Kidney capillary endothelial cell (primary cell): ENCODE measurements at places on chromosomes 12 and 14.

- no peak for DNase-seq
These were observed 46.1 kb downstream of the RASSF3 start for GRCh38 chr12:64656429-64656828.

GRCh38 chr12:112961074-112961473 is 17.2 kb upstream of the OAS2 start:
- no peak for DNase-seq

DNA sequence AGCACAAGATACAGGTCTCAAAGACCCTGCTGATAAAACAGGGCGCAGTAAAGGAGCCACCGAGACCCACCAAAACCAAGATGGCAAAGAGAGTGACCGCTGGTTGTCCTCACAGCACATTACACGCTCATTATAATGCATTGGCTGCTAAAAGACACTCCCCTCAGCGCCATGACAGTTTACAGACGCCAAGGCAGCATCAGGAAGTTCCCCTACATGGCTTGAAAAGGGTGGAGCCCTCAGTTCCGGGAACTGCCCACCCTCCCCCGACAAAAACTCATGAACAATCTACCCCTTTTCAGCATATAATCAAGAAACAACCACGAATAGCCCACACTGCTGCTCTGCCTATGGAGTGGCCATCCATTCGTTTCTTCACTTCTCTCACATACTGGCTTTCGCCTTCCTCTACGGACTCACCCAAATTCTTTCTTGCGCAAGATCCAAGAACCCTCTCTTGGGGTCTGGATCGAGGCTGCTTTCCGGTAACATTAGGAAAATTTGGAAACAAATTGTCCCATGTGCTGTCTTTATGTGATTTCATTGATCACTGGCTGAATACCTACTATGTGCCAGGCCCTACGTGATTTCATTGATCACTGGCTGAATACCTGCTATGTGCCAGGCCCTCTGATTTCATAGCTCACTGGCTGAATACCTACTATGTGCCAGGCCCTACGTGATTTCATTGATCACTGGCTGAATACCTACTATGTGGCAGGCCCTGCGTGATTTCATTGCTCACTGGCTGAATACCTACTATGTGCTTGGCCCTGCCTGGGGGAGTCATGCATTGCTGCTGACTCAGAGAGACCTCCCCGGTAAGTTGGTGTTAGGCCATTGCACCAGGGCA is 126.4 kb downstream of the PIWIL1 start:
- DNase-seq: no peak

DNA sequence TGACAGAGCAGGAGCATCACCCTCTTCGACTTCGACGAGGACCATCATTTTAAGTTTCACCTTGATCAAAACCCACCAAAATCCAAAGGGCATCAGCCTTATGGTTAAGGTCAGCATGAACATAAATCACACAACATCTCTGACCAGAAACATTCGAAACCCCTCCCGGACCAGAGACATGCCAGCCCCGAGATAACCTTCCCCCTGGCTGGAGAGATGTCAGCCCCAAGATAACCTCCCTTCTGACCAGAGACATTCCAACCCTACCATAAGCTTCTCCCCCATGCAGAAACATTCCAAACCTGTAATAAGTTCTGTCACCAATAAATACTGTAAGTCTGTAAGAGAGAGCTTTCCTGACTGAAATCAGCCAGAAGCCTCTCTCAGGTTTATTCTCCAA is 6.3 kb downstream of the PCNX4 start:
- no peak for DNase-seq

DNA sequence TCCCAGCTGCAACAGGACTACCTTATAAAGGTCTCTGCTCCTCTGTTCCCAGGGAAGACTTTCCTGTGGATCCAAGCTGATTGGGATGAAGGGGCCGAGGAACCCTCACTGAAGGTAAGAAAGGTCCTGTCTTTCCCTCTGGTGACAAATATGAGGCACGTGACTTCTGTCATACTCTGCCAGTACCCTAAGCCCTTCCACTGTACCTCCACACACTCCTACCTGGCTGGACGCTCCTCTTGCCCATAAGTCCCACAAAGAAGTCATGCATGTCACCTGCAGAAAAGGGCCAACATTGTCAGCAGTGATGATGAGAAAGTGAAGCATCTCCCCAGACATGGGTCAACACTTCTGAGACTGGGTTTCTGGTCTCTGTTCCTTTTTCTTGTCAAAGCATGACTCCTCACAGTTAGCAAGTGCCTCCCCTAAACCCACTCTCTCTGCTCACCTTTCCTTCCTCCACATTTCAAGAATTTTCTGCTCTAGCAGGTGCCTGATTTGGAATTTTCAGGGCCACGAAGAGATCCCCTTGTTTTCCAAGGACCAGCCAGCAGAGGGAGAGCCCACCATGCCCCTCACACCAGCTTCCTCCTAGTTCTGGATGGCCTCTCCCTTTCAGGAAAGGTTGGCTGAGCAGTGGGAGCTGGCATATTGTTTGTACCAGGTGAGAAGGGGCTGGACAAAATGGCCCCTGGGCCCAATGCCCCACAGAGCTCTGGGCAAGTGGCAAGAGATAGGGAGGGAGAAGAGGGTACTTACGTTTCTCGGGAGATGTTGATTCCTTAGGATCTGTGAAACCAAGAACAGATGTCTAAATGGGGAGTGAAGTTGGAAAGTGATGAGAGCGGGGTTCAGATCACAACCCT is 3.5 kb downstream of the TAC3 start:
- no peak for DNase-seq

GRCh38 chr12:27711317-27711682 is 668 bp downstream of the MRPS35 start:
- no peak for DNase-seq

GRCh38 chr12:62581288-62582064 is 114.8 kb downstream of the MON2 start:
- DNase-seq: peak; percentile 62

GRCh38 chr12:618605-619004 is 44.6 kb downstream of the NINJ2 start:
- DNase-seq: no peak

- no peak for DNase-seq
These were observed 78.8 kb downstream of the CRACR2A start for GRCh38 chr12:3673981-3674708.

DNA sequence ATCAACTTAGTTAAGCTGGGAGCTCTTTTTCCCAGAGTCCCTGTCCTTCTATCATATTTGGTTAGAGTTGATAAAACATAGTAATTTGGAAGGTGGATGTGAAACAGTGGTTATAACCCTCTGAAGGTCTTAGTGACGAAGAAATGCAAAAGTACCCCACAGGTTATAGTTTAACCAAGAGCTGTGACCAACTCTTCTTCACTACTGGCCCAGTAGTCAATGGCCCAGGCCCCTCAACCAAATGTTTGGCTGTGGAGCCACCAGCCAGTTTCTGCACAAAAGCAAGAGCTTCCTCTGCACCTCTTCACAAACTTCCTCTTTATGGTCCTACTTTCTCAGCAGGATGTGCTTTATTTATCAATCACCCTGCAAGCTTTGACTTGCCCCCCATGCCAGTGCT is 132.6 kb downstream of the BMP4 start:
- no peak for DNase-seq

DNA sequence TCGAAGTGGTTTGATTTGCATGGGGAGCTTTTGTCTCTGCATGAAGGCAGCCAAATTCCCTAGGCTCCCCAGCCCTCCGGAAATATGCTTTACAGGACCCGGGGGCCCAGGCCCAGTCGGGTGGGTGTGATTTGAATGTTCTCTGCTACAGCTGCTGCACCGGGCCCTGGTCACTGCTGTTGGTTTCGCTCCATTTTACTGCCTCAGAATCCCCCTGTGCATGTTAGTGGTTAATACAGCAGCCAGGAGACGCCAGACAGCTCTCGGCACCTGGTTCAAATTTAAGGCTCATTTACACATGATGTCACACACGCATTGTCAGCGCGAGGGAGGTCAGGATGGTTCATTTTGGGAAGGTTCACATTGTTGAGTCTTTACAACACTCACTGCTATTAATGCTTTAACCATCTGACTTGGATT is 99.6 kb downstream of the SLC38A6 start:
- DNase-seq: no peak

DNA sequence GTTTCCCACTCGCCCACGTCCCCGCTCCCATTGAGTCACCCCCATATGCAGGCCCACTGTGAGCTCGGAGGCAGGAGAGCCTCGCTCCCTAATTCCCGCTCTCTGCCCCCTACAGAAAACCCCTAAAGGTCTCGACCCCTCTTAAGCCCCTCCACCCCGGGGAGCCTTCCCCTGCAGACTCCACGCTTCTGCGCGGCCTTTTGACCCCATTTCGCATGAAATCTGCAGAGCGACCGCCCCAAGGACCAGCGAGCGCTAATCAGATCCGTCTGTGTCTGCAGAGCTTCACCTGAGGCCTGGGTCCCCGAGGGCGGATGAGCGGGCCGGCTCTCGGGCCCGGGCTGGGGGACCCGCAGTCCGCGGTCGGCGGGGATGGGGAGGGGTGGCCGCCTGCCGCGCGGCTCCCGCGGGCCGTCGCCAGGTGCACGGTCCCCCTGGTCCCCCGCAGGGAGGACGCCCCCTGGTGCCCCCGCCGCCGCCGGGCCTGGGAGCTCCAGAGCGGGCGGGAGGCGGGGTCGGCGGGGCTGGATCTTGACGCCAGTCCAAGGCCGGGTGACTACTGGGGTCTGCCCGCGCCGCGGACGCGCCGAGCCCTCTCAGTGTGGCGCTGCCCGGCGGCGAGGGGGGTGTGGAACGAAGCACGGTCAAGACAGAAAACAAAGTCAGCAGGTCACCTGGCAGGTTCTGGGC is 10.1 kb downstream of the BMP4 start:
- no peak for DNase-seq

DNA sequence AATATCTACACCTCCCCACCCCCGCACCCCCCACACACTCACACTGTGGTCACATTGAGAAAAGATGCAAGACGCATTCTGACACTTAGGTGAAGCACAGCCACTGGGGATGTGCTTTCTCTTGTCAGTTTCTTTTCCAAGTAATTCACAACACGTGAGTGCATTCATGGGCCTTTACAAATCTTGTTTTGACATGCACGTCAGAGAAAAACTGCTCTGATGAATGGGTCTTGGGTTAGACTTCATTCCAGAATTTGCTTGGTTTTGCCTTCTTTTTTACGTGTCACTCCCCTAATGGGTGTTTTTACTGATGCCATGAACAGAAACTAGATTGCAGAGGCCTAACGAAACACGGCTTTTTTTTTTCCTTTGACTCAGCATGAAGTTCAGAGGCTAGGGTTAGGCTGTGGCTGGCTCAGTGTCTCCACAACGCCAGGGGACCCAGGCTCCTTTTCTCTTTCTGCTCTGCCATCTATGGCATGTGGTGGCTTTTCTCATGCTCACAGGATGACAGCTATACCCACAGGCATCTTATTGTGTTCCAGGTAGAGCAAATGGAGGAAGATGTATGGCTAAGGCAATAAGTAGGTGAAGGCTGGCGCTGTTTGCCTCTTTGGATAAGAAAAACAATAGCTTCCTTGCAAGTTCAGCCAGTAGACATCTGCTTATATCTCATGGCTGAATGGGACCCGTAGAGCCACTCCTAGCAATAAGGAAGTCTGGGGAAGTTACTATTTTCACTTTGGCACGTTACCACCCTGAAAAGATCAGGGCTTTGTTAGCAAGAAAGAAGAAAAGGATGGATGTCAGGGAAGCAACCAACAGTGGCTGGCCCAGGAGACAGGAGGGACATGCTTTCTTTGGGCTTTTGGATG is 253.3 kb downstream of the SLC15A4 start:
- DNase-seq: no peak

DNA sequence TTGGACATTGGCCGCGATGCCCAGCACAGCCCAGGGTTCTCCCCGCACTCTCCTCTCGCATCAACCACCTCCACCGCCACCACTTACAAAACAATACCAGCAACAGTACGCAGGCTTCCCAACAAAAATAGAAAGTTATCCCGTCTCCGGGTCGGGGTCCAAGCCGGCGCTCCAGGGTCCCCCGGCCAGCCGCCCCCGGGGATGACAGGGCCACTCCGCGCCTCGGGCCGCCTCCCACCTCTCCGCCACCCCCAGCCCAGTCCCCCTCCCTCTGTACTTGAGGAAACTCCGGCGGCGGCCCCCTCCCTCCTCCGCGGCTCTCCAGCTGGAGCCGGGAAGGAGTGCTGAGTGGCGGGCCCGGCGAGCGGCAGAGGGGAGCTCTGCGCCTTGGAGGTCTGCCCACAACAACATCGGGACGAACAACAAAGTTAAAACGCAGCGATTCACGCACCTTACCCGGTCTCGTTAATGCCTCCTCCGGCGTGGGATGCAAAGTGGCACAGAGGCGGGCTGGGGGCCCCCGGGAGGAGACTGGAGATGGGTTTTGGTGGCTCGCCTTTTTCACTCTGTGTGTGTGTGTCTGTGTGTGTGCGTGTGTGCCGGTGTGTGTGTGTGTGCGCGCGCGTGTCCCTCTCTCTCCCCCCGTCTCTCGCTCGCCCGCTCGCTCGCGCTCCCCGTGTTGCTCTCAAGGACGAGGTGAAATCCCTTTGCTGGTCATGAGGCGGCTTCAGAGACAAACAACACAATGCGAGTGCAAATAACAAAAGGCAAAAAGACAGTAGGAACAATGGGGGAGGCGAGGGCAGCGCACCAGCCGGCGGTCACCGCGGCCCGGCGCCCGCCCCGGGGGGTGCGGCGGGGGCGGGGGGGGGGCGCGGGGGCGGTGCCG is 386.8 kb downstream of the BCAT1 start:
- peak; percentile 34 for DNase-seq

DNA sequence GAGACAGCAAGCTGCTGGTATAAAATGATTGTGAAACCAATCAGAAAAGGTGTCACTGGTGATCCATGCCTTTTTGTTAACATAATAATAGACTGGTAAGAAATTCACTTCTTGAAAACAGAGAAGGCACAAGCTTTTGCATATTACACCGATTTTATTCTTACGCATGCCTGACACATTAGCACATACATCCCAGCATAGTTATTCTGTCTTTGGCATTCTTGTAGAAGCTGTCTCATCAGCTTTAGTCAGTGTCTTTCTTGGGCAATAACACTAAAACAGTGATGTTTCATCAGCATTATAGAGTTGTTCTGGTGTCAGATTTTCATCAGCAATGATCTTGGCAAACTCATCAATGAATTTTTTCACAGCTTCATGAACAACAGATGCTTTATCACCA is 283.4 kb upstream of the TMTC1 start:
- no peak for DNase-seq

GRCh38 chr14:76774821-76775694 is 13.8 kb downstream of the VASH1 start:
- no peak for DNase-seq

GRCh38 chr14:92552066-92552465 is 38.5 kb downstream of the RIN3 start:
- no peak for DNase-seq

DNA sequence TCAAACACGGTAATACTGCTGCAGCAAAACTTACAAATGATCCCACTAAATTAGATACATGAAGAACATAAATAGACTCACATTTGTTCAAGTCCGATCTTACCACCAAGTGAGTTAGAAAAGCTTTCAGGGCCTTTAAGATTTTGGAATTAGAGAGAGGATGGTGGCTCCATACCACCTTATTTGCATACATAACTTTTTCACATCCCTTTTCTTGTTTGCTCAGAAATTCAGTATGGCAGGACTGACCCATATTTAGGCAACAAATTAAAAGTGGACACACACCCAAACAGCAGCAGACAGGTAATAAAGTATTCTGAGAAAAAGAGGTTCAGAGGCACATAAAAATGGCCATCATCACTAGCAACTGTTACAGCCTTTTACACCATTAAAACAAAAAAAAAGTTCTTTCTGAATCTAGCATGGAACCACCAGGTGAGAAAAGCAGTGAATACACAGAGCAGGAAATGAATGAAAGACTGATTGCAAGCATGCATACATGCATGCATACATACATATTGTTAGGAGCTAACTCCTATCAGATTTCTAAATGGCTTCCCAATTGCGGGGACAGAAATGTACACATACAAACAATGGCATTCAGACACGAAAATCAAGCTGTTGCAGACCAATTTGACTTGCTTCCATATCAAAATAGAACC is 23.3 kb downstream of the STXBP6 start:
- no peak for DNase-seq
